ENCODE measurements at places on chromosomes 16 and 17.

DNA sequence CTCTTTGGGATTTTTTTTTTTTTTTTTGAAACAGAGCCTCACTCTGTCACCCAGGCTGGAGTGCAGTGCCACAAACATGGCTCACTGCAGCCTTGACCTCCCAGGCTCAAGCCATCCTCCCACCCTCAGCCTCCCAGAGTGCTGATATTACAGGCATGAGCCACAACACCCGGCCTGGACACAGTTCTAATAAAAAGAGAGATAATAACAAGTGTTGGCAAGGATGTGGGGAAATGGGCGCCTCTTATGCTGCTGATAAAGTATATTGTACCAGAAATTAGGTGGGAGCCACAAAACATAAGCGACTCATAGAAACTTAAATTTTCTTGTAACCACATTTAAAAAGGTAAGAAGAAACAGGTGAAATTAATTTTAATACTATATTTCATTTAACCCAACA, 50.4 kb upstream of the FA2H start:
- no peak for DNase-seq

DNA sequence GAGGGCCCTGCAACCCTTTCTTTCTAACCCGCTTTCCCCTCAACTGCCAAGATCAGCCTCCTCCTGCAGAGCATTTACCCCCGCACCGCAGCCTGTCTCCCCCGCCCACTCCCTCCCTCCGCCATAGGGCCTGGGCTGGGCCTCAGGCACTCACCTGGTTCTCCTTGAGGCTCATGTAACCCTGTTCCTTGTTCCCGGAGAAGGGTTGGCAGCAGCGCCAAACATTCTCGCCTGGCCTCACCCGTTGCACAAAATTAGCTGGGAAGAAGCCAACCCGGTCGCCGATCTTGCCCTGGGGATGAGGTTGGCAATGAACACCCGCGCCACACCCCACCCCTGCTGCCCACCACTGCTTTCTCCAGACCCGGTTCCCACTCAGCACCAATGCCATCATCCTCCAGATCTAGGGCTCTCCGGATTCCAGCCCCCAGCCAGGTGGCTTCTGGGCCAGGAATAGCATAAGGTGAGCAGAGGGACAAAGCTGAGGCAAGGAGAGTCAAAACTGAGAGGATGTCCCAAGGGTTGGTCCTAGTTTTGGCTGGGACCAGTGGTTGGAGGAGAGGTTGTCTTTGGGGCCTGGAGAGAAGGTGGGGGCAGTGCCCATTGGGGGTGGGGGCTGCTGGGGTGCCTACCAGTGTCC, 12.8 kb downstream of the STAC2 start:
- no peak for DNase-seq

- DNase-seq = no peak
Measured at GRCh38 chr16:50657241-50657640, 23.9 kb downstream of the SNX20 start.

DNA sequence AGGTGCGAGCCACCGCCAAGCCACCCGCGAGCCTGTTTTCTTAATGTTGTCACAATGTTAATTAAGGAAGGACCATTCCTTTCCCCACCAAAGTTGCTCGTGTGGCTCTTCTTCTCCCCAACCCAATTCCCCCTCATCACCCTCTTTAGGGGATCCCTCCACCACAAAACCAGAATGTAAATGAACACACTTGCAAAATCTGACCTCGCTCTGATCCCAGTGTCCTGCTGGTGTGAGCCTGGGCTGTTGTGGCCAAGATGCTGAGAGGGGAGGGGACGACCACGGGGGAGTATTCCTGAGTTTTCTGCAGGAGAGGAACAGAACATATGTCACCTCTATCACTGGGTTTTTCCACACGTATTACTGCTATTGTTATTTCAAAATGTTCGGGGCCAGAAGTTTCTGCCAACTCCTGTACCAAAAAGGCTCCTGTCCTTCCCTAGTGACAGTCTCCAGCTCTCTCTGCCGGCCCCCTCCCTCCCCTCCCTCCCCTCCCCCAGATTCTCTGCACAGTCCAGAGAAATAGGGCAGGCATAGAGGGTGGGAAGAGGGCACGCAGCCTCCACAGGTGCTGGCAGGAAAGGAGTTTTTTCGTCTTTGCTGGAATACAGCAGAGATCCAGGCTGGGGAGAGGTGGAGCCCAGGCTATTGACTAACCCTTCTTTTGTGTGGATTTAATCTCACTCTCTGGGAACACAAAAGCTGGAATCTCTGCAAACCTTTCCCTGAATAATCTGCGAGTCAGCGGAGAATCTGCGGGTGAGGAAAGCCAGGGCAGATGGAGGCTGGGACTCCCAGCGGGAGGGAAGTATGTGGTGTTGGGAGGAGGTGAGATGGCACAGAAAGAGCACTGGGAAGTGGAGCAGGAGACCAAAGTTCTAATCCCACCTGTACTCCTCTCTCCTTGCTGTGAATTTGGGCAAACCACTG, 4.5 kb upstream of the CA4 start:
- DNase-seq = no peak

GRCh38 chr16:4298761-4299522, 16.9 kb upstream of the GLIS2 start:
- DNase-seq = no peak

DNA sequence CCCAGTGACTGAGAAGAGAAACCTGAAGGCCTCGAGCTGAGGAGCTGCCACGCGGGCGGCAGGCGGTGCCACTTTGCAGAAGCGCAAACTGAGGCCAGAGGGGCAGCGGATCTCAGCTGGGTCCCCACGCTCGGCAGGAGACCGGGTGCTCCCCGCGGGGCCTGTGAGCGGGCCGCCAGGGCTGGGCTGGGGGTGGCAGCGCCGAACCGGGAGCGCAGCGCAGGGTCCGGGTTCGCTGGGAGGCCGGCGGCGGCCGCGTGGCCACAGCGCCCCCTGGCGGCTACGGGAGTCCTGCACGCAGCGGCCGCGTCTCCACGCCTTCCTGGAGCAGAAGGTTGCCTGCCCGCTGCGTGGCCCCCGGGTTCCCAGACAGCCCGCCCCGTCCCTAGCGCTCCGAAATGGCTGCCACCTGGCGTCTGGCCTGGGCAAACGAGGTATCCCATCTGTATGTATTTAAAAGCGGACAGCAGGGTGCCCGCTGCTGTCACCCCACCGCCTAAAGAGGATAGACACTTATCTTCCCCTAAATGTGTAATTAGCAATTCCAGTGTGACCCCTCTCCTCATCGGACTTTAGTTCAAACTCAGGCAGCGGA, 96.1 kb upstream of the CDH5 start:
- no peak for DNase-seq

- no peak for DNase-seq
Measured at GRCh38 chr17:21545064-21545463, 147.3 kb upstream of the KCNJ18 start.

DNA sequence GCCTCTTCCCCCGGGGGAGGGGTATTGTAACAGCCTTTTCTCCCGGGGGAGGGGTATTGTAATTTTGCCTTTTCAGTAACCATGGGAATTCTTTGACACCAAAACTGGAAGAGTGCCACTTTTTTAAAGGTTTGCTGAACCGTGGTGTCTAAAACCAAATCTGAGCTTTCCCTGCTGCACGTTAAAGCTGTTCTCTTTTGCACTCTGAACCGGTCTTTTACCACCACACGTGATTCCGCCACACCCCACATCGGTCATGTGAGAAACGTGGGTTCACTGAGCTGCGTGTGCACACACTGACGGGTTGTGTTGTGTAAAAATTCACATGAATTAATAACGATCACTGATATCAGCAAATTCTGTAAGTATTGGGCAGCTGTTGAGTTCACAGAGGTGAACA, 9.2 kb upstream of the ACSF3 start:
- DNase-seq = no peak

DNA sequence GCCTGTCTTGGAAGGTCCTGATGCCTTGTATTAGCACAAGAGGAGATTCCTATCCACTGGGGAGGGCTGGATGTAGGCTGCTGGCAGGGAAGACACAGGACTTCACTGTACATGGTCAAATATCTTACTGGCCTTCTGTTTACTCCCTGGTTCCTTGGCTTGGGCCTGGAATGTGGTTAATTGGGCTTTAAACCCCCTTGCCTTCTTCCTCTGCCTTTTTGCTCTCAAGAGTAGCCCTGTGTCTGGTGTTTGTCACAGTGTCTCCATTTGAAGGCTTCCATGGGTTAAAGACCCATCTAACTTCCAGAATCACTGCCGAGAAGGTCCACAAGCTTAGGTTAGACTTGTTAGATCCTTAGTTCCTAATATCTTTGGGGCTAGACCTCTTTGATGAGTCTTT, 7.1 kb upstream of the CHCT1 start:
- no peak for DNase-seq

DNA sequence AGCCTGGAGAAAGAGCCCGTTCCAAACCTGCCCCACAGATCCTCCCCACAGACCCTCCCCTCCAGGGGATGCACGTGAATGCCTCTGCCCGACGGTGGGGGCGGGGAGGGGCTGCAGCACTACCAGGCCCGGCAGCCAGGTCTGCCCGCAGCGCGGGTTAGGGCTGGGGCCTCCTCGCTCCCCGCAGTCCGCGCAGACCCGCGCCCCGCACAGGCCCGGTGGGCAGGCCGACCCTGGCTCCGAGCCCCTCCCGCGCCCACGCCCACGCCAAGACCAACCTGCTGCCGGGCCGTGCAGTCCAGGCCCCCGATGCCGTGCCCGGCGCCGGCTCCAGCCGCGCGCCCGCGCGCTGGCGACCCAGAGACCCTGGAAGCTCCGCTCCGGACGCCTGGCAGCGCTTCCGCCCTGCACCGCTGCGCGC, at the start of gene RPUSD1:
RPUSD1 (minus strand) TSS at position 404 of the 421 bp plus-strand sequence. CDS start 644 bp downstream, outside the sequence.
- no peak for DNase-seq

- DNase-seq = no peak
Measured at GRCh38 chr16:63135069-63135468, 1098.8 kb upstream of the CDH8 start.

DNA sequence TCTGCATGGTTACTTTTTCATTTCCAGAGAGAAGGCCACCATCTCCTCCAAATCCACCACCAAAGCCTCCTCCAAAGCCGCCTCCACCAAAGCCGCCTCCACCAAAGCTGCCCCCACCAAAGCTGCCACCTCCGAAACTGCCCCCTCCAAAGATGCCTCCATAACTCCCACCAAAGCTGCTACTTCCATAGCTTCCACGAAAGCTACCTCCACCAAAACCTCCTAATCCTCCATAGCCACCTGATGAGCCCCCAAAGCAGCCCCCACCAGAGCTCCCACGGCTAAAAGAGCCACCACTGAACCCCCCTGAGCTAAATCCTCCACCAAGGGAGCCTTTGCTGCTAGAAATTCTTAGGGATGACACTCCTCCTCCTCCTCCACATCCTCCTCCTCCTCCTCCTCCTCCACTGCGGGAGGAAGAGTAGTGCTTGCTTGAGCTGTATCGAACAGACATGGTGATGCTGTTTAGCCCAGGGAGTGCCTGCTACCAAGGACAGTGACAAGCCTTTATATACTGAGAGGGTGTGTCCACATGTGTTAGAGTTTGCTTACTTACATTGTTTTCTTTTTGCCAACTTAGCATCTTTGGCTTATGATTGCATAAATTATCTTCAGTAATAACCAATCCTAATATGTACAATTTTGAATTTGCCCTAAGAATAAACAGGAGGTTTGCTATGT, at the start of gene KRT10:
KRT10 (minus strand) TSS at position 483 of the 681 bp plus-strand sequence; CDS start at position 454, 29 bp downstream.
- DNase-seq = no peak

DNA sequence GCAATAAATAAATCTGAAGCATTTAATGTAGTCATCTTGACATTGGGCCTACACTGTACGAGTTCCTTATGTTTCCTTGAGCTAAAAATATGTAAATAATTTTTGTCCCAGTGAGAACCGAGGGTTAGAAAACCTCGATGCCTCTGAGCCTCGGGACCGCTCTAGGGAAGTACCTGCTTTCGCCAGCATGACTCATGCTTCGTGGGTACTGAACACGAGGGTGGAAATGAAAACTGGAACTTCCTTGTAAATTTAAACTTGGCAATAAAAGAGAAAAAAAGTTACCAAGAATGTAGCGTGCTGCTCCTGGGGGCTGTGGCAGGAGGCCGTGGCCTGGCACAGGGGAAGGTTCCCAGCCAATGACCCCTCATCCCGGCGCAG, 74.1 kb downstream of the SOCS1 start:
- DNase-seq = no peak

DNA sequence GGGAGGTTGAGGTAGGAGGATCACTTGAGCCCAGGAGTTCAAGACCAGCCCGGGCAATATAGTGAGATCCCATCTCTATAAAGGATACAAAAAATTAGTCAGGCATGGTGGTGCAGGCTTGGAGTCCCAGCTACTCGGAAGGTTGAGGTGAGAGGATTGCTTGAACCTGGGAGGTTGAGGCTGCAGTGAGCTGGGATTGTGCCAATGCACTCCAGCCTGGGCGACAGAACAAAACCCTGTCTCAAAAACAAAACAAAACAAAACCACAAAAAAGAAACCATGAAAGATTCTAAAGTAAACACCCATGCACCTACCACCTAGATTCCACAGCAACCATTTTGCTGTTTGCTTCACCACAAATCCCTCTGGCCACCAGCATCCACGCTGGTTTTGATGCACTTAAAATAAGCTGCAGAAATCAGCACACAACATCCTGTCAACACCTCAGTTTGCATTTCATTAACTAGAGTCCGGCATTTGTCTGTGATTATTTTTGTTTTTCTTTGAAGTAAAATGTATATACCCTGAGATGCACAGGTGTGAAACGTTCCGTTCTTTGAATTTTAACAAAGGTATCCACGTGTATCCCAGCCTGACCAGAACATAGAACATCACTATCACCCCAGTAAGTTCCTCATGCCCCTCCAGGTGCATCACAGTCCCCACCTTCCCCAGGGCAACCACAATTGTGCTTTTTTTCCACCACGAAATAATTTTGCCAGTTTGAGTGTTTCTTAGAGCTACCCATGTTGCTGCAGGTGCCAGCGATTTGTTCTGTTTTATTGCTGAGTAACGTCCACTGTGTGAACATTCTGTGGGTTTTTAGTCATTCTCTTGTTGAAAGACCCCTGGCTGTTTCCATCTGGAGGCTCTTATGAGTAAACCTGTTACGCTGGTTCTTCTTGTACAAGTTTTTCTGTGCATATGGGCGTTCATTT, 191.5 kb downstream of the SEC14L1 start:
- DNase-seq = no peak

DNA sequence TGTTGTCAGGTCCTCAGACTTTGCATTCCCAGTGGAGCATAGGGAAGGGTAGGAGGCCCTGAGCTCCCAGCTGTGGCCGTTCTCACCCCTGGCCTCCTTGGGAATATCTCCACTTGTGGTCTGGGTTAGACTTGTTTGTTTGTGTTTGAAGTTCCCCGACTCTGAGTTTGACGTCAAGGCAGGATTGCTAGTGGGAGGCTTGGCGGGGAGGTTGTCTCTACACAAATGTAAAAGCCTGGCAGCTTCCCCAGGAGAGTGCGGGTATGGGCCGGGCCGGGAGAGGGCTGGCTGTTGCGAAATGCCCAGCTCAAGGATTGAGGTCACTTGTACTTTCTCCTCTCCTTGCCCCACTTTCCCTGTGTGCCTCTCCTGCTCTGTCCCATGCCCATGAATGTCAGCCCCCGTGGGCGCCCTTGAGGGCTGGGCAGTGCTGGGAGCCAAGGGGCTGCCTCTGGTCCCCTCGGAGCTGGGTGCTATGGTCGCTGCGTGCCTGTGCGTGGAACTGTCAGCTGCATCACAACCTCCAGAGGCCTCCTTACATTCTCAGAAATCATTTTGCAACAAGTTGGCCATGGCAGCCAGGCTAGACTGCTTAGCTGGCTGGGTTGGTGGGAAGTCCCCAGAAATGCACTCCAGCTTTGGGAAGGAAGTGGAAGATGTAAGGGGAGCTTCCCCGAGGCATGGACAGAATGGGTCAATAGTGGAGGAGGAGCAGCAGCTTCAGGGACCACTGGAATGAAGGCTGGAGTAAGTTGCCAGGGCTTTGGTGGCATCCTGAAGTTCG, 84.3 kb downstream of the KSR1 start:
- no peak for DNase-seq

- DNase-seq = no peak
Measured at GRCh38 chr17:59890720-59891119, 2.0 kb downstream of the TUBD1 start.

- DNase-seq = no peak
Measured at GRCh38 chr16:89041571-89042481, 51.8 kb upstream of the ACSF3 start.
